ENCODE measurements at places on chromosomes 16 and 17.

- DNase-seq = no peak
Observed at GRCh38 chr16:55152875-55153390, 171.1 kb upstream of the IRX6 start.

GRCh38 chr17:79602621-79603020, 8.2 kb downstream of the RBFOX3 start:
- no peak for DNase-seq

- DNase-seq = no peak
Observed at GRCh38 chr16:83574388-83574787, 233.4 kb upstream of the HSBP1 start.

GRCh38 chr17:3900646-3901045, 7.8 kb upstream of the CAMKK1 start:
- no peak for DNase-seq

- DNase-seq = no peak
Observed at GRCh38 chr17:27457360-27457715, 1.1 kb downstream of the KSR1 start.

- DNase-seq = peak; percentile 58
Observed at GRCh38 chr16:81873843-81874752, 95.0 kb downstream of the PLCG2 start.

GRCh38 chr17:17391668-17392370, 85.0 kb upstream of the MED9 start:
- DNase-seq = peak; percentile 48

DNA sequence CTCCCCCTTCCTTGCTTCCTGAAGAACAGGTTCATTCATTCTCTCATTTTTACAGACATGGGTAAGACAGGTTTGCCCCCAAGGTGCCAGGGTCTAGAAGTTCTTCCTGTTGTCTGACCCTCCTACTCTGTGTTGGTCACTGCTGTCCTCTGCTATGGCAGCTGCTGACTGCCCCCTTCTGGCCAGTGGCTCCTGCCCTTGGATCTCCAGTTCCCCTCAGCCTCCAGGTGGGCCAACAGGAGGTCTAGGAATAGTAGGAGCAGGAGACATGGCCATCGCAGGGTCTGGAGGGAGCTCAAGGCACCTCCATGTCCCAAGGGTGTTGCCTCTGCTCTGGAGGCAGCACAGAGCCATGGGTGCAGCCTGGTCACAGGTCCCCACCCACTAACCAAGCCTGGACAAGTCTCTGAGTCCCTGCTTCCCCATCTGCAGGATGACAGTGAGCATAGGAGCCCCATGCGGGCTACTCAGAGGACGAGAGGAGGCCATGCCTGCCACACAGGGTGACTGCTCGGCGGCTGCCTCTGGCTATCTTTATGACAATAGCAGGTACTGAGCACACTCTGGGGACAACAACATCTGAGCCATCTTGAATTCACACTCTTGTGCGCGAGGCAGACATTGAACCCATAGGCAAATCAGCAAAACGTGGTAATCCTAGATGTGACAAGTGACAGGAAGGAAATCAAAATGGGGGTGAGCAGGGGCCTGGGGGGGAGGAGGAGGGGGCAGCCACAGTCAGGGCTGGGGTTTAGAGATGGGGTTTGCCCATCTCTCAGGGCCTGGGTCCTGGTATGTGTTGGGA, 27.0 kb upstream of the NXPH3 start:
- no peak for DNase-seq

GRCh38 chr16:53848277-53848942, 144.5 kb downstream of the FTO start:
- no peak for DNase-seq

DNA sequence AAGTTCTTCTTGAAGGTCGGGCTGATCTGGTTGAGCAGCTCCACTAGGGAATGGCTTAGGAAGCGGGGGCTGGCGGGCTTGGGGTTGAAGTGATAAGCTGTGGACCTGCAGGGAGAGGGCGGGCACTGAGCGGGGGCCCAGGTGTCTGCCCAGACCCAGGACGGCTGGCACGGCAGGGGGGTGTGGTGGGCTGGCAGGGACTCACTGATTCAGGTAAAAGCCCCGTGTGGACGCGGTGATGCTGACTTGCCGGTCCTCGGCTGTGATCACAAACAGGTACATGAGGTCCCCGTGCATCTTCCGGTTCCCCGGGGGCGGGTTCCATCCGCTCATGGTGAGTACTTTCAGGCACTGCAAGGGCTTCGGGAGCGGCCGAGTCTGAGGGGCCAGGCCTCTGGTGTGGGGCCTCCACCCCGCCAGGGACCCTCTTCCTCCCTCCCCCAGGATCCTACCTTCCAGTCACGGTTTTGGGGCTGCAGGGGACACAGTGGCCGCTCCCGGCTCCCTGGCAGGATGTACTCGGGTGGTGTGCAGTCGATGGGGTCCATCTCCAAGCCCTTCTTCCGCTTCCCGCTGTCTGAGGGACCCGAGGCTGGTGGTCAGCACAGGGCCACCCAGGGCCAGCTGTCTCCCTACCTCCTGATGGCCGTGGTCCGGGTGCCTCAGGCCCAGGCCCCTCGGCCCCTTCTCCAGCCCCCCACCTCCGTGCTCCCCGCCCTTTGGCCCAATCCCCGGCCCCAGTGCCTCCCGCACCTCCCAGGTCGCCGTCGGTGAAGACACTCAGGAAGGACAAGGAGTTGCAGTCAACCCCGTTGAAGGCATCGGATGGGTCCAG, 10.2 kb downstream of the CLUH start:
- no peak for DNase-seq

GRCh38 chr17:63686138-63686685, 13.7 kb downstream of the LIMD2 start:
- DNase-seq = no peak

DNA sequence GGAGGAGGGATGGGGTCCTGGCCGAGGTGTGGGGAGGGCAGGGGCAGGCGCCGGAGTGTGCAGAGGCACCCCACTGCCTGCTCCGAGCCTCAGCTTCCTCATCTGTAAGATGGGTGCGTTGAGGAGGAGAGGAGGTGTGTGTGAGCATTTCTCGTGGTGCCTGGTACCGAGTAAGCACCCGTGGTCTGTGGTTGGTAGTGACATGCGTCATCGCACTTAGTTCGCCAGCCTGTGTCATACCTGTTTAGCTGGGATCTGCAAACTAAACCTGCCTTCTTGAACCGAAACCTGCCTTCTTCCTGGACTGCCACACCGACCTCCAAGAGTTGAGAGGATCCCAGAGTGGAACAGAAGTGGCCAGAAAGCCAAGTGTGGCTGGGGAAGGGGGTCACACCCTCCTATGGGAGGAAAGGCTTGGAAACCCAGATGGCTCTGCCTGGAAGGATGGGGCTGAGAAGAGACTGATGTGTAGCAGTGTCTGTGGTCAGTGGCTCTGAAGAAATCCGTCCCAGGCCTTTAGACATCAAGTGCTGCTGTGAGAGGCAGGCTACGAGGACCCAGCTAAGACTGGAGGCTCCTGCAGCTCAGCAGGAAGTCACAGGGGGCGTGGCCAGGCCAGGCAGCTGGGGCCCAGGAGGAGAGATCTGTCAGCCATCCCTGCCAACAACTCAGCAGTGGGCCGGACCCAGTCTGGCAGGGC, 162.6 kb upstream of the PLCG2 start:
- DNase-seq = peak; percentile 85

DNA sequence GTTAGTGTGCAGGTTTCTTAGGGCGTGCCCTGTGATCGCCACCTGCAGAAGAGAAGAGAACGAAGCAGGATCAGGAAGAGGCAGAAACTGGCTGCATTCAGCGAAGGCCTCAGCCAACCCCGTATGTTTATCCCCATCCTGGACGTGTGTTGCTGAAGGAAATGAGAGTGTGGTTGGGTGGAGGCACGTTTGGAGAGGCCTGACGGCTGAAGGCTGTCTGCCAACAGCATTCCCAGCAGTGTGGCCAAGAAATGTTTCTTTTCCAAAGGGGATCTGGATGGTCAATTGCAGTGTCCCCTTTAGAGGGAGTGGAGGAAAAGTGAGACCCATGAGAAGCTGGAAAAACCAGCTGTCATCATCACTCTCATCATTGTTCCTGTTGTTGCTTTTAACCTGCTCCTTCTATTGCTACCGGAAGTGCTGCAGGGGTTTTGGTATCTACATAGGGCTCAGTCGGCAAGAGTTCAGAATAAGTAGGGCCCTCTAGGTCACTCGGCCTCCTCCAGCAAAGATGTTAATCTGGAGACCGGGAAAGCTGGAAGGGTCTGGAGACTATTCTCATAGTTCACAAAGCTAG, 46.5 kb upstream of the SLC47A1 start:
- DNase-seq = no peak

GRCh38 chr17:62760059-62760944, 47.8 kb downstream of the MARCHF10 start:
- DNase-seq = no peak

GRCh38 chr17:81703747-81704654, 834 bp downstream of the MRPL12 start:
- DNase-seq = no peak

DNA sequence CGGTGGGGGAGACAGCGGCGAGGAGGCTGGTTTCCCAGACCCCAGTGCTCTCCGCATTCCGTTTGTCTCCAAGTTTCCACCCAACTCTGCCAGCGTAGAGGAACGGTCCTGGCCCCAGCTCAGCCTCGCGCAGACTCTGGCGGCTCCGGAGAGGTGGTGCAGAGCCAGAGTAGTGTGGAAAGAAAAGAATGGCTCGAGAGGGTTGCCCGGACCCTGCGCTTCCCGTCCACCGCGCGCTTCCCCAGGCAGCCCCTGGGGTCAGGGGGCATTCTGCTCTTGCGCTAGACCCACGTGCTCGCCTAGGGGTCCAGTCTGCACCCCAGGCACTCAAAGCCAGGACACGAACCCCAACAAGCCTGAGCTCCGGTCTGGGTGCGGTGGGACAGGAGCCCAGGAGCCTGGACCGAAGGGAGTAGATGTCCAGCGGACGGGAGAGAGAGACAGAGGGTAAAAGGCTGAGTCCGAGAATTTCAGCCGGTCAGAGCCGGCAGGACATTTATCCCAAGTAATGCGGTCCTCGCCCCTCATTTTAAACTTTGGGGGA, 3.8 kb downstream of the PMP22 start:
- no peak for DNase-seq

- DNase-seq = no peak
Observed at GRCh38 chr17:44389723-44390202, 314 bp upstream of the ITGA2B start.

DNA sequence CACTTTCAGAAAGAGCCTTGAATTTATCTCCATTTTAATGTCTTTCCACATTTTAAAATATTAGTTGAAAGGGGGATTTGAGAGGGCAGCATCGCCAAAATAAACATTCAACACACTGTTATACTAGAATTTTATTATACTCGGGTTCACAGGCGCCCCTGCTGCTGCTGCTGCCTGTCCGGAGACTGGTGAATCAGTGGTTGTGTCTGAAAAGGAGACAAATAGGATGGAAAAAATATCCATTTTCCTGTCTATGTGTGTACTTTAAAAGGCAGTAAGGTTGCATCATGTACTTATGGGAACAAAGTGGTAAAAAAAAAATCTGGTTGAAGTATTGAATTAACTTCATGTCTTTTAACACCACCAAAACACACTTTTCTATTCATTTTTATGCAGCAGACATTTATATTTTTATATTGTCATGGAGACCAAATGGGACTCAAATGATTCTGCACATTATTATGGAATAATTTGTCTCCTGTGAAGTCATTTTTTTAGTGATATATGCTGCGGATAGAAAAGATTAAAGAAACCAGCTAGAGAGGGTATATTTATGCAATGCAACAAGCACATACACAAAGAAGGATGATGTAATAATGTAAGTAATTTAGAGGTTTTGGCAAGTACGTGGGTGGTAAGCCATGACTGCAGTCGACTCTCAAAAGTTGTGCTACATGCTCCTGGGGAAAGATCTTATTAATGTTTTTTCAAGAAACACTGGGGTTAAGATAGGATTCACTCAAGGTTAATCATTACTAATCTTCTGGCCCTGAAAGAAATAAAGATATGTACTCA, 759.0 kb upstream of the SOX9 start:
- DNase-seq = no peak

DNA sequence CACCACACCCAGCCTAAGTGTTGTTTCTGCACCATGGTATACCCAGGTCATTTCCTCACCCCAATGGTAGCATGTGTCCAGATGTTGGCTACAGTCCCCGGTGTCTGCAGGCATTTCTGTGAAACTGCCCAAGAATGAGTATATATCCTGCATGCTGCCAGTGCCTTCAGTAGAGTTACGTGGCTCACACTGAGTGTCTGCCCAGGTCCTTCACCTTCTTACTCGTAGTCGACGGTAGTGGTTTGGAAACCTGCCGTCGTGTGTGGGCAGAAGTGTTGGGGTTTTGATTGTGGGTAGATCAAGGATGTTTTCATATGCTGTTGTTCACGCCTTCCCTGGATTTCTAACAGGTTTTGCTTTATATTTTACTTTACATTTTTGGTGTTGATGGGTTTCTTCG, 16.8 kb downstream of the TCF25 start:
- DNase-seq = no peak

DNA sequence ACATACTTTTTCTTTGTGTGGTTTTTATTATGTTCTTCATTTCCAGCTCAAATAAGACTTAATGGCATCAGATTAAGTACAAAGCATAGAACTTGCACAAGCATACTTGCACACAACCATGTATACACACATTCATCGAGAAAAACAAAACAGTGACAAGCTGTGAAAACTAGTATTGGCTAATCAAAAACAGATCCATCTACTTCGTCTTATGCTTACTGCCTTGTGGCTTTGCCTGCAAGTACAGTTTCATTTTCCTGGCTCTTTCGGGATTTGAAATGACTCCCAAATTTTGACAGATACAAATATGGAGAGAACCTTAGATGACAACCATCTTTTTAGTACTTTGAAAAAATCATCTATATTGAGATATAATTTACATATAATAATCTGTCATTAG, 338.3 kb downstream of the BCAS3 start:
- no peak for DNase-seq

Data from central memory CD8-positive, alpha-beta T cell (primary cell).